ENCODE measurements at places on chromosomes 16 and 17.

- no peak for DNase-seq
Measured at GRCh38 chr16:130533-131173, 7.8 kb downstream of the NPRL3 start.

- no peak for DNase-seq
Measured at GRCh38 chr16:80034948-80035663, 434.6 kb upstream of the MAF start.

- DNase-seq, result no peak
Measured at GRCh38 chr16:48970216-48970615, 311.4 kb downstream of the CBLN1 start.

GRCh38 chr17:44389723-44390202 lies 314 bp upstream of the ITGA2B start:
- DNase-seq, result no peak

GRCh38 chr17:34886831-34887230 lies 74.4 kb downstream of the CCT6B start:
- no peak for DNase-seq

- DNase-seq, result no peak
Measured at GRCh38 chr16:70749681-70750601, 51.0 kb downstream of the VAC14 start.

- no peak for DNase-seq
Measured at GRCh38 chr17:66304304-66305174, 2.1 kb downstream of the PRKCA start.

- DNase-seq, result no peak
Measured at GRCh38 chr17:66542129-66542966, 239.9 kb downstream of the PRKCA start.

GRCh38 chr17:333626-334396 lies 18.8 kb downstream of the RPH3AL start:
- no peak for DNase-seq

DNA sequence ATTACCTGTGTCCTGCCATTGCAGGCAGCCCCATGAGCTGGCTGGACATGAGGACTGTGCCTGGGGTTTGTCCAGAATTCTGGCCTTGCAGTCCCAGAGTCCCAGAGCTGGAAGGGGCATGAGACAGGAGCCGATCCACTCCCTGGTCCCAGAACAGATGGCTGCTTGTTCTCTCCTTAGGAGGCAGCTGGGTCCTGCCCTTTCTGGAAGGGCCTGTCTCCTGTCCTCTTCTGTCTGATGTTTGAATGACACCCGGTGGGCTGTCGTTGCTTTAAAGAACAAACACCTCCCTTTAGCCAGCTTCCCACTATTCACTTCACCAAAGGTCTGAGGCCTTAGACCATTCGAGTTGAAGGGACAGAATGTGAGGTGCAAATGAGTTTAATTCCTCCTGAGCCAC lies 63.8 kb downstream of the RAP1GAP2 start:
- DNase-seq, result no peak

DNA sequence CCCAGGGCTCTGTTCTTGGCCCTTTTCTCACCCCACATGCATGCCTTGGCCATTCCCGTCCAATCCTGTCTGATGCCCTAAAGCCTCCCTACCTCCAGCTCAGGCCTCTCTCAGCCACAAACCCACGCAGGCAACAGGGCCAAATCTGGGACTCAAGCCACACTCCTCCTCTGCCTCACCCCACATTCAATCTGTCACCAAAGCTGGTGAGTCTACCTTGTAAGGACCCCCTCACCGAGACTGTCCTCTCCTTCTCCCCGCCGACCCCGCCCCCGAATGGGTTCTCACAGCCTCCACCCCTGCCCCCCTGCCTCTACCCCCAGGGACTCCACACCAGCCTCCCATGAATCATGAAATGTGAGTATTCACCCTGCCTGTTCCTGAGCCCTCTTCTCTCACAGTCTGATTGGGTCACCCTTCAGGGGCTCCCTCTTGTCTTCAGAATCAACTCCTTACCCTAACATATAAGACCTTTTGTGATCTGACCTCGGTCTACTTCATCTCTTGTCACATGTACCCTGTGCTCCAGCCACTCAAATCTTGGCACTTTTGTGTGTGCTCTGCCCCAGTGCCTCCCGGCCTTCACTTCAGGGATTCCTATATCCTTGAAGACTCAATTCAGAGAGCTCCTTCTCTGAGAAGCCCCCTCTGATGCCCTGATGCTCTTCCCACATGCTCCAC lies 10.7 kb downstream of the EPOP start:
- DNase-seq, result no peak

DNA sequence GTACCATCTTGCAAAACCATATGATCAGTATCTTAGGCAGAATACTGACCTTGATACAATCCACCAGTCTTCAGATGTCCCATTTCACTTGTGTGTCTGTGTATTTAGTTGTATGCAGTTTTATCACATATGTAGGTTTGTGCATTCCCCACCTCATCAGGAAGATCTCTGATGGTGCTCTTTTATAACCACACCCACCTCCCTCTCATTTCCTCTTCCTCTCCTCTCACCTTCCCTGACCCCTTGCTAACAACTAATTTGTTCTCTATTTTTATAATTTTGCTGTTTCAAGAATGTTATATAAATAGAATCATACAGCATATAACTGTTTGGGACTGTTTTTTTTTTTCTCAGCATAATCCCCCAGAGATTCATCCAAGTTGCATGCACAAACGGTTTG lies 52.0 kb upstream of the ACSM2B start:
- no peak for DNase-seq

DNA sequence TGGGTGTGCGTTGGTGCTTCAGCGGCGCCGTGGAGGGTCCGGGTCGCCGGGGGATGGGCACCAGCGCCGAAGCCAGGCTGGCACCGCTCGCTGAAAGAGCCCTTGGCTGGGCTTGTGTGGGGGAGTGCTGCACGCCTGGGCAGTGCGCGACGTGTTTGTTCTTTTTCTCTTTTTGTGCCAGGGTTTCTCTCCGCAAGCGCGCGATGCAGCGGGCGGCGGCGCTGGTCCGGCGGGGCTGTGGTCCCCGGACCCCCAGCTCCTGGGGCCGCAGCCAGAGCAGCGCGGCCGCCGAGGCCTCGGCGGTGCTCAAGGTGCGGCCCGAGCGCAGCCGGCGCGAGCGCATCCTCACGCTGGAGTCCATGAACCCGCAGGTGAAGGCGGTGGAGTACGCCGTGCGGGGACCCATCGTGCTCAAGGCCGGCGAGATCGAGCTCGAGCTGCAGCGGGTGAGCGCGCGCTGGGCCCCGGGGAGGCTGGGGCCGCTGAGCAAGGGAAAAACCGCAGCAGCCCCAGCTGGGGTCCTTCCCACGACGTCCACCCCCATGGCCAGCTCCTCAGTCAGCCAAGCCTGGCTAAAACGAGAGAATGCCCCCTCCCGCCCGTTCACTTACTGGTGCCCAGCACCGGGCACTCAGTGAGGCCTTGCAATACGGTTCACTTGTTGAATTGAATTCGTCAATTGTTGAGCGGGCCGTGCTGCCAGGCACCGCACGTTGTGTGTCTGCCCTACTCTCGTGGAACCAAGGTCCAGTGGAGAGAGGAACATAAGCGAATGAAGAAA lies 541 bp downstream of the GPT2 start:
- no peak for DNase-seq
